ENCODE measurements at places on chromosomes 6 and 20.

- no peak for DNase-seq
Measured at GRCh38 chr20:38975539-38976120, 13.5 kb downstream of the DHX35 start.

DNA sequence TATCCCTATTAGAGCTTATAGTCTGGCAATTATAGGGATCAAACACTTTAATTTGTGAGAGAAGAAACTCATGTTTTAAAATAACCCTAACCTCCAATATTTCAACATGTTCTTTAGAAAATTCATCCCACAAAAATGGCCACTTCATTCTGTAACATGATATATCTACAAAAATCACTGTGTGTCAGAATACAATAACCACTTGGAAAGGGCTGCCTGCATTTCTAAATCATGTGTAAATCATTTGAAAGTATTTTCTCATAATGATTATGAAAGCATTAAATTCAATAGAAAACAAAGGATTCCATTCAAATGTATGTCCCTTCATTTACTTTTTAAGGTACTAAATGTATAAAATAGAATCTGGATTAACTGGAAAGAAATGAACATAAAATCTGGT lies 101.4 kb upstream of the NHSL1 start:
- no peak for DNase-seq

GRCh38 chr6:110044096-110044495 lies 66.0 kb downstream of the GPR6 start:
- DNase-seq: peak; percentile 31

DNA sequence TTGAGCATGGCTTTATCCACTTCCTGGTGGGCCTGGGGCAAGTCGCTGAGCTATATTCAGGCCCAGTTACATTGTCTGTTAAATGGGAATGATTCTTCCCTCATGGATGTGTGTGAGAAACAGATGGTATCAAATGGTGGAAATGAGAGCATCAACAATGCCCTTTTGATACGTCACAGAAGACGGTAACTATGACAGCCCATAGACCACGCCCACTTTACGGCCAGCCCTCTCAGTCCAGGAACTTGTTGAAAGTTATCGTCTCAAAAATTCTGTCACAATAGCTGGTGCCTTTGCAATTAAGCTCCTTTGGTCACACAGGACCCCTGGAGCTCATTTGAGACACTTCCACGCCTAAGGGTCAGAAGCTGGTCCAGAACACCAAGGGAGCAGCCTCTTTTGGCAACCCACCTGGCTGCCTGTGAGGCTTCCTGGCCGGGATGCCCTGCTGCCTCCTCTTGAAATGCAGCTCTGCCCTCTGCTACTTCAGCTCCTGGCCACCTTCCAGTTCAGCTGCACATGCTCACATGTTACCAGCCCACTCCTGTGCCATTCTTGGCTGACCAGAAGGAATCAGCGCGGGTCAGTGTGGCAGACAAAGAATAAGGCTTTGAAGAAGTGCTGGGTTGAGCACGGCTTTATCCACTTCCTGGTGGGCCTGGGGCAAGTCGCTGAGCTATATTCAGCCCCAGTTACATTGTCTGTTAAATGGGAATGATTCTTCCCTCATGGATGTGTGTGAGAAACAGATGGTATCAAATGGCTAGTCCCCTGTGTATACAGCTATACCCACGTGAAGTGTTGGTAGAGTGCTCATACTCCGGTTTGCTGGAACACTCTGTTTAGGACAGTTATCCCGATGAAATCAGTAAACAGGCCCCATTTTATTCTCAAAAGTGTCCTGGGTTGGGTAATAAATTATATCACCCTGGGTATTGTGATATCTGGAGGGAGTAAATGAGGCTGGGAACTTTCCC lies 199.2 kb upstream of the SUPT3H start:
- DNase-seq: no peak

GRCh38 chr6:160387916-160388643 lies 39.9 kb downstream of the SLC22A3 start:
- no peak for DNase-seq

DNA sequence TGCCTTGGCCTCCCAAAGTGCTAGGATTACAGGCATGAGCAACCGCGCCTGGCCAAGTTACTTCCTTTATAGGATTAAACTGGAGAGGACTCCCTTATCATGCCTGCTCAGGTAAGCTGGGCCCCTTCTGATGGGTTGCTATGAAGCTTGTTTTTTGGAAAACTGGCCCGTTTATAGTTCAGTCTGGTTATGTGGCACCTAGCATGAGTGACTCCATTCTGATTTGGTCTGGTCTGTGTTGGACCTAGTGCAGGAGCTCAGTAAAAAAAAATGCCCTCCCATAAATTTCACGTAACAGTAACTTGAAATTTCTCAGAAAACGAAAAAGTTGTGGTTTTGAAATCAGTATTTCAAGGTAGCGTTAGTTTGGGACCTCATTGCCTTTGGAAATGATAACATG lies 448.4 kb downstream of the HACE1 start:
- DNase-seq: no peak

GRCh38 chr6:159959976-159960384 lies 8.9 kb upstream of the IGF2R start:
- no peak for DNase-seq

DNA sequence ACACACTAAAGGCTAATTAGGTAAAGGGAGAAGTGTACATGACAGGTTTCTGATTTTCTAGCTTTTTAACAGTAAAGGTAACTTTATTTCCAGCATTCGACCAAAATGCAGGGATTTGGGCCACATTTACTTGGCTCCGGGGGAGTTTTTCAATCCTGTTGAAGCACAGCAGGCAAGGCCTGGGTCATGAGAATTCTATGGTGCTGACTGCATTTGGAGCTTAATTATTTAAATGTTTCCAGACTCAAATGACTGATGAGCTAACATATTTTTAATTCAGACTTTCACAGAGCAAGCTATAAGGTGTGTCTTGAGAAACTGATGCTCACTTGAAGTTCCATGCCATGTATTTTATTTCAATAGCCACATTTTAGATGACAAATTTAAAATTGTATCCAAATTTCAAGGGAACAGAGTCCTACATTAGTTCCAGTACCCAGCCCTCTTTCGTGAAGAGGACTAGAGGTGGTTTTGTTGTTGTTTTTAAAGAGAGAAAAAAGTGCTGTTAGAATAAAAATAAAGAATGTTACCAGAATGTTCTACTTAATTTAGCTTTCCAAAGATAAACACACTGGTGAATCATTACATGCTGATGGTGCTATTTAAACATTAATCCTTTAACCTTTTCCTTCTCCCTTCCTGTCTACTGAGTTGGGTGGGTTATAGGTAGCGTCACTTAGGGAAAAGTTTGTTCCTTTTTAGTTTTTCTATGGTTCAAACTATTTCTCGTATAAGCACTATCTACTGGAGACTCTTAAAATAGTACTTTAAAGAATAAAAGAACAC lies 82.3 kb upstream of the PHACTR2 start:
- DNase-seq: no peak

GRCh38 chr20:62357187-62357667 lies 9.9 kb downstream of the LAMA5 start:
- DNase-seq: peak; percentile 96

GRCh38 chr6:90072501-90072900 lies 178.2 kb downstream of the GJA10 start:
- no peak for DNase-seq

DNA sequence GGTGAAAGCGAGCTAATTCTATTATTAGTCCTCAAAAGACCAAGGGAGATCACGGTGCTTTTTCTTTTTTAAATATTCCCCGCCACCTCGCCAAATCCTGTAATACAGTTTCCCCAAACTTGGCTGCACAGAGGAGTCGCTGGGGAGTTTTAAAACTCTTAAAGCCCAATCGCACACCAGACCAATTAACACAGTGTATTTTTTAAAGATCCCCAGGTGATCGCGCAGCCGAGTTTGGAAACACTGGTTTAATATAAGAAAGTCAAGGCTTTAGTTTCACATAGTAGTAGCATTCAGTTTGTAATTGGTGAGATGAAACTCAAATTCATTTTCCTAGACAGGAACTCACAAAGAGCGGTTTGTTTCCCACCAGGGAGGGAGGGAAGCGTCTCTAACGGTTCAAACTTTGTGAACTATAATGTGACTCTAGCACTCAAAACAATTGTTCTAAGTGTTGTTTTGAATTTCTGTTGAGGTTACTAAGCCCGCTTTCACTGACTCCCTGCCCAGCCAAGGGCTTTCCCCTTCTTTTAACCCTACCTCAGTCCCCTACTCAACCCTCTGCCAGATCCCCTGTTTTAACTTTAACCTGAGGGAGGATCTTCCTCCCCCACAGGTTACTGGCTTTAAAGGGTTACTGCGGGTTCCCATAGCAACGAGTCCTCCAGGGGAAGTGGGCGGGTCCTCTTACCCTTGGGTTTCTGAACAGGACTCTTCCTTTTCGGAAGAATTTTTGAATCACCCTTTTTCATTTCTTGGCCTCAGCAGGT lies 25.7 kb upstream of the BTBD3 start:
- peak; percentile 71 for DNase-seq

DNA sequence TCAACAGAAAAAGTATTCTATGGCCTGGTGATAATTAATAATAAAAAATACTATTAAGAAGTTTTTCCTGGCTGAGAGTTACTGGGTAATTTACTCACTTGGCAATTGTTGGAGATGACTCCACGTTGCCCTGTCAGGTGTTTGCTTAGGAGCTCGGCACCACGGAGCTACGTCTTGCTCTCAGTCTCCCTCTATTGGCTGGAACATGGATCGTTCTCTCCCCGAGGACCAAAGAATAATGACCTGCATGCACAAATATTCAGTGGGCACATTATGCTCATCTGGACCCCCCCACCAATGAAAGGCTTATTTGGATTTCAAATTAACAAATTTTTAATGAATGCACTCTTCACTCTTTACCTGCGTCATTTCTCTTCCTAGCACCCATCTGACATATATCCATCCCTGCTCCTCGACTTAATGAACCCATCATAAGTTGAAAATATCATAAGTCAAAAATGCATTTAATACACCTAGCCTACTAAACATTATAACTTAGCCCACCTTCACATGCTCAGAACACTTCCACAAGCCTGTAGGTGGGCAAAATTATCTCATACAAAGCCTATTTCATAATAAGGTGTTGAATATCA lies 71.0 kb upstream of the CD83 start:
- peak; percentile 40 for DNase-seq

- no peak for DNase-seq
Measured at GRCh38 chr6:167476844-167477595, 152.1 kb downstream of the TTLL2 start.

Data from PC-9 (cell line).